ENCODE measurements at places on chromosomes 6 and 20.

- DNase-seq: no peak
These were observed 57.0 kb downstream of the ADNP start for GRCh38 chr20:50874111-50874757.

- DNase-seq: peak; percentile 75
These were observed 734 bp downstream of the TPBG start for GRCh38 chr6:82364087-82365015.

DNA sequence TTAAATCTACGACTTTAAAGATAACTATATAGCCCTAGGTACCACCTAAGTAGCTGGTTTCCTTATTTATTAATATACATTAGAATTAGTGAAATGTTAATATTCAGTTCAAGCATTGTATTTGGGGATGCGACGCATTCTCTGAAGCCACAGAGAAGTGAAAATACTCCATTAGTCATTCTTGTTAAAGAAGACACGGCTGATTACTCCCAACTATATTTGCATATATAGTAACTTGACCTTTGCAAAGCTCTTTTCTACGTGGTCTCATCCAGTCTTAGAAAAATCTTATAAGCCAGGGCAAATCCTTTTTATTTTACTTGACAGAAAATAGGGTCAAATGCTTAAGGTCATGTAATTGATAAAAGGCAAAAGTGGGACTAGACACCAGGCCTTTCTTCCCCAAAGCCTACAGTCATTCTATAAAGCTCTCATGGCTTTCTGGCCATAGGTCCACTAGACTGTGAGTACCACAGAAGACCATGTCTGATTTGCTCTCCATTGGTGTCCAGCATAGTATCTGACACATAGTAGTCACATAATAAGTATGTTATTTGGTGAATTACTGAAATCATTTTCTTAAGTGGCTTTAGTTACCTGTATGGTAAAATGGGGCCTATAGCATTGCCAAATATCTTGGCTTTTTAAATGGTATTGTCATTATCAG, 11.3 kb downstream of the ZHX3 start:
- DNase-seq: no peak

DNA sequence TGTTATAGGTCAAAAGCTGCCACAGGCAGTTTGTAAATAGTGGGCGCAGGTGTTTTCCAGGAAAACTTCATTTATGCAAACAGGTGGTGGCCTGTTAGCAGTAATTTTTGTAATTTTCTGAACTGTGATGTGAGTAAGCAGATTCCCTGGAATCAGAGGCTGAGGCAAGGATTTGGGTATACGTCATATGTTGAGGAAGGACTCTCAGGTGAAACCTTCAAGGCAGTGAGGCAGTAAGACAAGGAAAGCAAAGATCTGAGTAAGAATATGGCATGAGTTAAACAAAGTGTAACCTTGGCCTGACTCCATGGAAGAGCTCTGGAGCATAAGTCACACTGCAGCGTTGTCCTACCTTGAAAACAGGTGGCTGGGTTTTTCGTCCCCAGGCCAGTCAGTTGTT, 291.1 kb upstream of the BTBD3 start:
- no peak for DNase-seq

GRCh38 chr6:116801971-116802370, 26.9 kb downstream of the GPRC6A start:
- no peak for DNase-seq

GRCh38 chr20:57122536-57123489, 143.6 kb downstream of the BMP7 start:
- no peak for DNase-seq

Measured in fibroblast of skin of scalp (primary cell).